ENCODE measurements at places on chromosomes 5 and 9. TPM values are rescaled to one million over a fixed set of nuclear protein-coding genes. Genes with fewer than 3 reads are reported as not detected.

- H3K4me3 ChIP-seq = no peak overlapping the region
- H3K27ac ChIP-seq = no peak overlapping the region
- H3K36me3 ChIP-seq = no peaks in the 10 kb centered on the region
- no peaks in the 10 kb centered on the region for H3K4me1 ChIP-seq
Observed at GRCh38 chr5:111229221-111229835, 5.1 kb downstream of the CAMK4 start.

The MLLT3 gene
- 8.7 TPM for total RNA-seq

DNA sequence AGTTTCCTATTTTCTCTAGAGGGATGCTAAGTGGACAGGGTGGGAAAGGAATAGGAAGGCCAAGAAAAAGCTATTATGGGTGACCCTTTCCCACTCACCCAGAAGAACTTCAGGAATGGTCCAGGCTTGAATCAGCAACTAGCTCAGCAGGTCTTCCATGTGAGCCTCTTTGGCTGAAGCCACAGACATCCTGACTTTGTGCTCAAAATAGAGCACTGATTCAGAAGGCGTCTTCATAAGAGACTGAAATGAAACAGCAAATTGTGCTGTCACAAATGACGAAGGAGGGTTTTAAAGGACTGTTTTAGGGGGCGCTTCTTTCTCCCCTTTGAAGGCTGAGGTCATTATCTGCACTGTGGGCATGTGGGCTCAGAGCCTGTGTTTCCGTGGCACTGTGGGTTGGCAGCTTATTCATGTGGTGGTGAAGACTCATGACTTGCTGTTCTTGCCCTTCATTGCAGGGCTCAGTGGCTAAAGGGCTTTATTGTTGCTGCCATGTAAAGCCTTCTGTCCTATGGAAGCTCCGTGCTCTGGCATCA, 65.8 kb upstream of the NFIL3 start:
- no peak for DNase-seq
- H3K4me1 ChIP-seq = no peaks in the 10 kb centered on the region
- no peak overlapping the region for H3K27ac ChIP-seq

The CDC20B gene
- 0.13 TPM for total RNA-seq

GRCh38 chr9:127215268-127216209, 49.0 kb upstream of the GARNL3 start:
- DNase-seq = peak; percentile 38
- no peaks in the 10 kb centered on the region for H3K36me3 ChIP-seq
- no peaks in the 10 kb centered on the region for H3K27me3 ChIP-seq
- H3K27ac ChIP-seq = no peak overlapping the region
- H3K4me3 ChIP-seq = no peak overlapping the region

- peaks cover 4% of the 10 kb centered on the region for H3K4me1 ChIP-seq
- DNase-seq = peak; percentile 82
- H3K4me3 ChIP-seq = peak overlapping the region; percentile 66
- peak overlapping the region; percentile 92 for H3K27ac ChIP-seq
- no peaks in the 10 kb centered on the region for H3K27me3 ChIP-seq
Observed at GRCh38 chr9:129336601-129337331, 158.7 kb upstream of the IER5L start.

DNA sequence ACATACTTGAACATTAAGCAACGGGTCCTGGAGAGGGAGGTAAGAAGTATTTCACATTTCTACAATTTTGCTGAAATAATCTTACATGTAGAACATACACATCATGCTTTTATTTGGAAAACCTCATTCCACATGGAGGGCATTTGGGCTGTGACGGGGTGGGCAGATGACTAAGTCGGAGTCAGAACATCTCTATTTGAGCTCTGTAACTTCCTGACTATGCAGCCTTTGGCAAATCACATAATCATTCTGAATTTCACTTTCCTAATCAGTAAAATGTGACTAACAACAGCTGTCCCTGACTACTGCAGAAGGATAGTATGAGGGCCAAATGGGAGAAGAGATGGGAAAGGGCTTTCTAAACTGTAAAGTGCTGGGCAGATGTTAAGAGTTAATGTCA, 17.1 kb upstream of the IL6ST start:
- no peak overlapping the region for H3K4me3 ChIP-seq
- H3K27me3 ChIP-seq = no peaks in the 10 kb centered on the region
- H3K36me3 ChIP-seq = no peaks in the 10 kb centered on the region

The LCN12 gene
- 3.8 TPM for total RNA-seq

GRCh38 chr5:95027775-95028174, 257.1 kb downstream of the MCTP1 start:
- no peaks in the 10 kb centered on the region for H3K27me3 ChIP-seq
- H3K36me3 ChIP-seq = no peaks in the 10 kb centered on the region
- H3K27ac ChIP-seq = no peak overlapping the region
- no peak overlapping the region for H3K4me3 ChIP-seq
- no peaks in the 10 kb centered on the region for H3K4me1 ChIP-seq

DNA sequence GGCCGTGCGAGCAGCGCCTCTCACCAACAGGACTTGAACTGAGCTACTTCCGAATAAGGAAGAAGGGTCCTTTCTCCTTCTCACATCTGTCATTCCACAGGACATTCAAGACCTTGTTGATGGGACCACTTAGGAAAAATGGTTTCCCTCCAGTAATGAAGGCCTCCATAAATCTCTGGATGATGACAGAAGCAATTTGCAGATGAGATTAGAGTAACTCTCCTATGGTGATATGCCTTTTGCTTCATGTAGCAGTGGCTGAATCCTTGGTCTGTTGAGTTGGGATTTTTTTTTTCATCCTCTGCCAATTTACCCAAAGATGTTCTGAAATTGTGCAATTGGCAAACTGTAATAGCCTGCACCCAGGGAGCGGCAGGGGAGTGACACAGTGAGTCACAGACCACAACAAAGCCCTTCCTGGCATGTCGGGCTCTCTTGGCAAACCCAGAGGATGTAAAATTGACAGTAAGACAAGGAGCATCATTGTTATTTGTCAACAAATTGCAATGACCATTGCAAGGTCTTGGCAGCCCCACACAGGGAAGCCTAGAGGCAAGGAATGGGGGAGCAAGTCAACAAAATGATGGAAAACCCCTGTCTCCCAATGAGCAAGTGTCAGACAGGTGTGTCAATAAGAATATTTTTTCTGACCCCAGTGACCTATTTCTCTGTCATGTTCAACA, 275.9 kb downstream of the ACTL7B start:
- no peak overlapping the region for H3K27ac ChIP-seq
- no peak for DNase-seq
- no peak overlapping the region for H3K4me3 ChIP-seq
- H3K36me3 ChIP-seq = no peaks in the 10 kb centered on the region
- H3K4me1 ChIP-seq = peaks cover 2% of the 10 kb centered on the region

- no peaks in the 10 kb centered on the region for H3K27me3 ChIP-seq
- peaks cover 3% of the 10 kb centered on the region for H3K4me1 ChIP-seq
- no peak for DNase-seq
- no peak overlapping the region for H3K27ac ChIP-seq
- H3K4me3 ChIP-seq = no peak overlapping the region
Observed at GRCh38 chr9:92057226-92057625, 58.0 kb downstream of the SPTLC1 start.

The MAMDC2 gene
- 0.44 TPM for total RNA-seq

The CER1 gene
- 694 TPM for total RNA-seq

GRCh38 chr5:66551945-66552344, 44.2 kb upstream of the MAST4 start:
- no peak overlapping the region for H3K27ac ChIP-seq
- H3K36me3 ChIP-seq = no peaks in the 10 kb centered on the region
- no peak for DNase-seq
- H3K27me3 ChIP-seq = no peaks in the 10 kb centered on the region
- H3K4me3 ChIP-seq = no peak overlapping the region
- no peaks in the 10 kb centered on the region for H3K4me1 ChIP-seq

The THOC3 gene
- total RNA-seq = 73.7 TPM

GRCh38 chr9:72633966-72634365, 112.6 kb downstream of the TMC1 start:
- no peaks in the 10 kb centered on the region for H3K27me3 ChIP-seq
- H3K4me1 ChIP-seq = no peaks in the 10 kb centered on the region
- DNase-seq = no peak
- no peak overlapping the region for H3K27ac ChIP-seq

DNA sequence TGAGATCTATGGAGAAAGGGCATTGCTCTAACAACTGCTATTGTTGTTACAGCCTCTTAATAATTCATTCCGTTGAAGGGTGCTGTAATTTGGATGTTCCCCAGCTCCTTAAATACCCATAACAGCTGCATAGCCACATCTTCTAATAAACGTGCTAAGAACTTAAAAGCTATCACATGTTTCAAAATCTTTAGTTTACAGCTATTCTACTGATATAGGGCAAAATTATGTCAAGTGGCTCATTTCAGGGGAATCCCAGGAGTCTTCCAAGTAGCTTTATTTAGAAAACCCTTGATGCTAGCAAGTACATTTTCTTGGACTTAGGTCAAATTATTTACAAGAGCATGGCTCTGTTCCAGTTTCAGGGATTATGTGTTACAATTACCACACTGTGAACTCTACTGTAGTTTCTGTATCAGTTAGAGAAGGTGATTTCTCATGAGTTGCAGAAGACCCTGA, 990.4 kb upstream of the ACO1 start:
- no peak overlapping the region for H3K4me3 ChIP-seq
- no peaks in the 10 kb centered on the region for H3K27me3 ChIP-seq
- H3K27ac ChIP-seq = no peak overlapping the region
- DNase-seq = no peak
- H3K4me1 ChIP-seq = no peaks in the 10 kb centered on the region

DNA sequence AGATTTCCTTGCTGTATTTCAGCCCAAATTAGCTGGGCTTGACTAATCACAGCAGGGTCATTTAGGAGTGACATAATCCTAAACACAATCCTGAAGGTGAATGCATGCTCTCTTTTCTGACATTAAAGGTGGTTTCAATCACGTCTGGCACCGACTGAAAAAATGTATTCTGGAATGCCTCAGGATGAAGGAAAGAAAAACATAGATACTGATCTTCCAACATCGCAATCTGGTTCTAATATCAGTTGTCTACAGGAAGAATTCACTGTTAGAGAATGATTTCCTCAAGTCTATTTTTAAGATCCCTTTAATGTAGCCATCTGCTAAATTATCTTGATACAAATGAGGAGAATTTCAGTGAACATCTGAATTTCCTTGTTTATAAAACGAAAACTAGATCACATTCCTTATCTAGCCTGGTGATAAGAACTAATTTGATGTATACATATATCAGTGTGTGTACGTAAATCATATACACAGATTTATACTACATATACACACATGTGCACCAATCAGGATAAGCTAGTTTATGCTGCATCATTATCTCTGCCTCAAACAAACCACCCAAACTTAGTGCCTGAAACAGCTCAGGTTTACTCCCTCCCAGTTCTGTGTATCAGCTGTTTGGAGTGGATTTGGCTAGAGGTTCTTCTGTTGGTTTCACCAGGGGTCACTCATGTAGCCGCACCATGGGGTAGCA, 31.3 kb upstream of the TAS2R1 start:
- no peak for DNase-seq
- H3K36me3 ChIP-seq = no peaks in the 10 kb centered on the region
- H3K27ac ChIP-seq = no peak overlapping the region
- H3K27me3 ChIP-seq = no peaks in the 10 kb centered on the region
- H3K4me3 ChIP-seq = no peak overlapping the region

GRCh38 chr5:87421307-87421706, 8.6 kb upstream of the CCNH start:
- H3K4me1 ChIP-seq = no peaks in the 10 kb centered on the region
- no peak overlapping the region for H3K27ac ChIP-seq
- H3K4me3 ChIP-seq = no peak overlapping the region
- H3K27me3 ChIP-seq = no peaks in the 10 kb centered on the region
- no peaks in the 10 kb centered on the region for H3K36me3 ChIP-seq

GRCh38 chr5:138468133-138468965, 3.1 kb downstream of the EGR1 start:
- peaks cover 7% of the 10 kb centered on the region for H3K4me1 ChIP-seq
- H3K27ac ChIP-seq = no peak overlapping the region
- DNase-seq = no peak
- peaks cover 10% of the 10 kb centered on the region for H3K36me3 ChIP-seq
- peaks cover 12% of the 10 kb centered on the region for H3K27me3 ChIP-seq

- no peak overlapping the region for H3K27ac ChIP-seq
- H3K27me3 ChIP-seq = no peaks in the 10 kb centered on the region
- H3K4me3 ChIP-seq = no peak overlapping the region
- H3K36me3 ChIP-seq = peaks cover 87% of the 10 kb centered on the region
Observed at GRCh38 chr5:157562111-157562581, 13.4 kb downstream of the ADAM19 start.

DNA sequence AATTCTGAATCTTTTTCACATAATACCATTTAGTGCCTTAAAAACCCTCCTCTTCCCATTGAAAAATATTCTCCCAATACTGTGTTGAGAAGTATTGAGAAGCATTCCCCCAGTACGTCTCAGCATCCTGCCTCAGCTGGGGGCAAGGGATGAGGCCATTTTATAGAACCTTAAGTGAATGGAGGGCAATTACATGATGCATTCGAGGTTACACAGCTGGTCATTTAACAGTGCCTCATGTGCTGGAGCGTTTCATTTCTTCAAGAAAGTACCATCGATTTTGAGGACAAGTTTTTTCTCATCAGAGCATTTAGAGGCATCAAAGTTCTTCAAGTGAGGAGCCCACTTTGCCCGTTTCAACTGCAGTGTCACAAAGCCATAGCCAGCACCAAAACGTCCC, 135.6 kb downstream of the DOCK2 start:
- H3K36me3 ChIP-seq = no peaks in the 10 kb centered on the region
- H3K4me3 ChIP-seq = no peak overlapping the region
- peaks cover 2% of the 10 kb centered on the region for H3K4me1 ChIP-seq
- H3K27me3 ChIP-seq = no peaks in the 10 kb centered on the region
